NCI-H2081 treated with DMSO at 0.1 percent for 48 hours (cell line): ENCODE measurements at places on chromosomes 6 and 20.

GRCh38 chr20:63265891-63266515, 6.6 kb upstream of the ARFGAP1 start:
- no peak for DNase-seq

DNA sequence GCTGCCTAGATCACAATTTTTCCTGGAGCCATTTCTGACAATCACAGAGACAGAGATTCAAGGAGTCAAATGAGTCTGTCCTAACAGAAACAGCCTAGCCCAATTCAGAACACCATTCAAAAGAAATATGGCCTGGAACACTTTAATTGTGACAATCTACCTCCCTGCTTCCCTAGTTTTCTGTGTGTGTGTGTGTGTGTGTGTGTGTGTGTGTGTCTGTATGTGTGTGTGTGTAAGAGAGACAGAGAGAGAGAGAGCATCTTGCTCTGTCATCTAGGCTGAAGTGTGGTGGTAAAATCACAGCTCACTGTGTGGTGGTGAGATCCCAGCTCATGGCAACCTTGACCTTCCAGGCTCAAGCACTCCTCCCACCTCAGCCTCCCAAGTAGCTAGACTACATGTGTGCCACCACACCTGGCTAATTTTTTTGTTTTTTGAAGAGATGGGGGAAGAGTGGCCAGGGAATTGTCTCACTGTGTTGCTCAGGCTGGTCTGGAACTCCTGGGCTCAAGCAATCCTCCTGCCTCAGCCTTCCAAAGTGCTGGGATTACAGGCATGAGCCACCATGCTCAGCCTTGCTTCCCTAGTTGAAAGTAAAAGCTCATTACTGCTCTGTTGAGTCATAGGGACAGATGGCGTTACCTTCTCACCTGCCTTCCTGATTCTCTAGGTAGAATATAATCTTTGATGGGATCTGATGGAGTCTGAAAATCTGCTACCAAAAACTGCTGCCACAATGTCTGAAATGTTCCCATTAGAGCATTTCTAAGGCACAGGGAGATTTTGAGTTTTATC, 89.6 kb upstream of the BEND6 start:
- no peak for DNase-seq

DNA sequence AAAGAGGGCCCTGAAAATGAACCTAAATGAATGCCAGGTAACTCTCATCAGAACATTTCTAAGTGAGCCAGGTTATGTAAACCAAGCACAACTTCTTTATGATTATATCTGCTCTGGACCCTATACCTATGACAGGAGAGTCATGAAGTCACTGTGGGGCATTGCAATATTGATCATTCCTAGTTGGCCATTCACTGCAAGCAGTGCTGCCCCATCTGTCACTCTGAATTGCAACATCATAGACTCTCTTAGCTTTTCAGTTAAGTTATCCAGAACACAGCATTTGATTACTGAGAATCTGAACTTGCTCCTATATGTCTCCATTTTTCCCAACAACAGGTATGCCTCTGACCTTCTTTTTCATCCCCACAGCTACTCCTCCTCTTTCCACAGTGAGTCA, 3.3 kb downstream of the COL21A1 start:
- DNase-seq: no peak

- no peak for DNase-seq
Observed at GRCh38 chr6:49410564-49410963, 52.5 kb downstream of the MMUT start.

DNA sequence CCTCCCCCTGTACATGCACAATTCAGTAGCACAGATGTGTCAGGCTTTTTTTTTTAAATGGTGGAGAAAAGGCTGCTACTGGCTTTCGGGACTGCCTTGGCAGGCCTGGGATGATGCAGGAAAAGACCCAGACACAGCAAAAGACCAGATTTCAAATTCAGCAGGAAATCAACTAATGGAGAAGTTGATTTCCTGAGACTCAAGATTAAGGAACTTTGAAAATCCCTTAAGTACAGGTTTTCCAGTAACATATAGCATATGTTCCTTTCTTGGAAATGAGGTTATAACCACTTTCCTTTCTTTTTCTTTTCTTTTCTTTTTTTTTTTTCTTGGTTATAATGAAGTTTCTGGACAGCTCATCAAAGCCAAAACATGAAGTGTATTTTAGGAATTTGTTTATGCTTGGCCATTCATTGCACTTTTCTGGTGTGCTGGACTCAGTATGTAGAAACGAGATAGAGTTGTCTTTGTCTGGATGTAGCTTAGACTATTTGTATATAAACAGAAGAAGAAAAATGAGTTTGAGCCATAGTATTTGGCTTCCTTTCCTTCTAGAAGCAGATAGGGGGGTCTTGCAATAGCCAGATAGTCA, 119.4 kb downstream of the SASH1 start:
- no peak for DNase-seq

DNA sequence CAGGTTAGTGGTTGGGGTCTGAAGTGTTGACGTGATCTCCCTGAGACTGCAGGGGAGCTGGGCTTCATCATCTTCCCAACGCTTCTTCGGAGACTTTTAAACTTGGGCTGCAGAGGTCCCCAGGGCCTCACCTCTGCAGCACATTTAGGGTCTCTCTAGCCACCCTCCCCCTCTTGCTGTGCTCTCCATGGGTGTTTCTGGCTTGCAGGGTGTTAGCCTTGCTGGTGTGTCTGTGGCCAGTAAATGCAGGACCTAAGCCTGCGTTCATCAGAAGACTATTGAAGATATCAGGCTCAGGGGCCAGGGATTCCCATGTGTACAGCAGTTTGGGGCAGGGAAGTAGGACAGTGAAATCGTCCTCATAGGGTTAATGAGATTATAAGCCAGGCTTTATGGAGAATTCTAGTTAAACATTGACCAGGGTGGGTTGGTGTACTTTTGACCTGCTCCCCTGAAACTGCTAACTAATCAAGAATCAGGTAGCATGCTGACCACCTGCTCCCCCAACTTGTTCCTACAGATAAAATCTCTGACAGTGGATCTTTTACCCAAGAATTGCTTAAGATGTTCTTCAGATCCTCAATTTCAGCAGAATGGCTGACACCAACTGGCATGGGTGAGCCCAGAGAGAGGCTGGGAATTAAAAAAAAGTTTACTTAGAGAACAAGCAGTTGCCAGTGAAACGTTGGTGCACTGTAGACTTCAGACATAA, 3.8 kb upstream of the DDO start:
- DNase-seq: no peak
